Upper lobe of left lung (tissue), 6 donors: ENCODE measurements at places on chromosomes 2 and 18. TPM values are rescaled to one million over a fixed set of nuclear protein-coding genes. Genes with fewer than 3 reads are reported as not detected.
A peak's percentile ranks its signal among the peaks of the same experiment; 100 is the strongest.

DNA sequence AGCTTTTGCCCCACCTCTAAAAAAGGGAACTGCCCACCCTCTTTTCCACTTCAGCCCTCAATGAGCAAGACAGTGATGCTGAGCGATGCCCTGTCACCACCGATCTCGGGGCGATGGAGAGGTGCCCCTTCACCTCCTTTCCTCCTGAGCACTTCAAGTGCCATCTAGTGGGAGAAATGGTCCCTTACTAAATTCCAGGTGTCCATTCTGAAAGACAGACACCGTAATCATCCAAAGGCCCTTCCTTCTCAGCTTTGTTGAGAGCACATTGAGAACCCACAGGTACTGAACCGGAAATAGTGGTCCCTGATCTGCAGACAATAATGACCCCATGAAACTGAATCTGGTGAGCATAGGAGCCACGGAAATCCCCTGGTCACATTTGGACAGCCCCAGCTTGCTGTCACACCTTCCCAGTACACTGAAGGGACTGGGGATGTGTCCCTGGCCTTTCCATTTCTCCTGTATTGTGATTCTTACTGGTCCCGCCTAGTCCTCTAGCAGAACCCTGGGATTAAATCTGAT is 38.5 kb downstream of the KCTD18 start:
- no peaks in the 10 kb centered on the region for H3K4me1 ChIP-seq
- no peaks in the 10 kb centered on the region for H3K27me3 ChIP-seq

GRCh38 chr18:74861154-74861553 is 263.5 kb downstream of the ZNF407 start:
- H3K4me1 ChIP-seq = no peaks in the 10 kb centered on the region
- no peak overlapping the region for H3K27ac ChIP-seq
- no peaks in the 10 kb centered on the region for H3K27me3 ChIP-seq
- no peaks in the 10 kb centered on the region for H3K36me3 ChIP-seq
- no peak overlapping the region for H3K4me3 ChIP-seq

- no peaks in the 10 kb centered on the region for H3K4me1 ChIP-seq
- no peak overlapping the region for H3K4me3 ChIP-seq
- H3K27me3 ChIP-seq = no peaks in the 10 kb centered on the region
- no peak overlapping the region for H3K27ac ChIP-seq
- no peak for DNase-seq
These were observed 118.9 kb downstream of the SPOPL start for GRCh38 chr2:138620431-138620830.

Gene SF3B1
- total RNA-seq = 614 TPM

- DNase-seq = no peak
- no peak overlapping the region for H3K27ac ChIP-seq
- H3K4me1 ChIP-seq = no peaks in the 10 kb centered on the region
- no peak overlapping the region for H3K4me3 ChIP-seq
- H3K27me3 ChIP-seq = no peaks in the 10 kb centered on the region
These were observed 7.5 kb downstream of the SLC9A4 start for GRCh38 chr2:102480285-102481195.

DNA sequence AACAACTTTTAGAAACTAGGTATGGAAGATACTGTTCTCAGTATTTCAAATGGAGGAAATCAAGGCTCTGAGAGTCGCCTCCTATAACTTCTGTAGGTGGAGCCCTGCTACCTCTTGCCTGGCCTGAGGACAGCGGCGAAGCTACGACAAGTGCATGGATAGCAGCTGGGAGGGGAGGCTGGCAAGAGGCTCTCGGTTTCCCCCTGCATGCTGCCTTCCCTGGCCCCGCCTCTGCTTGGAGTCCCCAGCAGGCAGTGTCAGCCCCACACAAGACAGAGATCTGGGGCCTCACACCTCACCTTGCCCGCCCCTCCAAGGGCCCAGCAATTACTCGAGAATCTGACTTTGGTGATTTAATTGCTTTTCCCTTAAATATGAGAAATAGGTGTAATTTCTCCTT is 107.6 kb upstream of the POU3F3 start:
- no peaks in the 10 kb centered on the region for H3K36me3 ChIP-seq
- no peak overlapping the region for H3K4me3 ChIP-seq
- no peaks in the 10 kb centered on the region for H3K27me3 ChIP-seq

DNA sequence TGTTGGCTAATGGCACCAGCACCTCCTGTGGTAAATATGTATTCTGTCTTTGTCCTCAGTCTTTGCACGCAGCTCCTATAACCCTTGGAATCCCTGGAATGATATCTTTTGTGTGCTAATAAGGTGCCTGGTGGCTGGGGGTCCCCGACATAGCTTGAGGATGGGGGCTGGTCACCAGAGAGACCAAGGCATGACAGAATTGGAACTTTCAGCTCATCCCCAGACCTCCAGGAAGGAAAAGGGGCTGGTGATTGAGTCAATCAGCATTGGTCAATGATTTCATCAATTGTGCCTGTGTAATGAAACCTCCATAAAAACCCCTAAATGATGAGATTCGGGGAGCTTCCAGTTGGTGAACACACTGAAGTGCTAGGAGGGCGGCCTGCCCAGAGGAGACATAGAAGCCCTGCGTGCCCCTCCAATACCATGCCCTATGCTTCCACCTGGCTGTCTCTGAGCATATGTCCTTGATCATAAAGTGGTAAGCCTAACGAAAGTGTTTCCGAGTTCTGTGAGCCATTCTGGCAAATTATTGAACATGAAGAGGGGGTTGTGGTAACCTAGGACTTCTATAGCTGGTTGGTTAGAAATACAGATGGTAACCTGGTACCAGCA is 26.6 kb upstream of the KCMF1 start:
- H3K27me3 ChIP-seq = no peaks in the 10 kb centered on the region
- H3K4me1 ChIP-seq = peaks cover 4% of the 10 kb centered on the region
- H3K4me3 ChIP-seq = no peak overlapping the region
- no peak overlapping the region for H3K27ac ChIP-seq
- DNase-seq = no peak

Gene GAL3ST2
- 2.1 TPM for total RNA-seq

Gene IGFBP5
- 85.0 TPM for total RNA-seq

- no peak overlapping the region for H3K27ac ChIP-seq
- no peaks in the 10 kb centered on the region for H3K4me1 ChIP-seq
- no peak overlapping the region for H3K4me3 ChIP-seq
- no peak for DNase-seq
These were observed 512.9 kb downstream of the LRRTM4 start for GRCh38 chr2:77009307-77009706.

GRCh38 chr2:196403471-196403870 is 232.1 kb upstream of the STK17B start:
- peaks cover 24% of the 10 kb centered on the region for H3K4me1 ChIP-seq
- no peak overlapping the region for H3K4me3 ChIP-seq
- no peaks in the 10 kb centered on the region for H3K27me3 ChIP-seq
- H3K36me3 ChIP-seq = no peaks in the 10 kb centered on the region

DNA sequence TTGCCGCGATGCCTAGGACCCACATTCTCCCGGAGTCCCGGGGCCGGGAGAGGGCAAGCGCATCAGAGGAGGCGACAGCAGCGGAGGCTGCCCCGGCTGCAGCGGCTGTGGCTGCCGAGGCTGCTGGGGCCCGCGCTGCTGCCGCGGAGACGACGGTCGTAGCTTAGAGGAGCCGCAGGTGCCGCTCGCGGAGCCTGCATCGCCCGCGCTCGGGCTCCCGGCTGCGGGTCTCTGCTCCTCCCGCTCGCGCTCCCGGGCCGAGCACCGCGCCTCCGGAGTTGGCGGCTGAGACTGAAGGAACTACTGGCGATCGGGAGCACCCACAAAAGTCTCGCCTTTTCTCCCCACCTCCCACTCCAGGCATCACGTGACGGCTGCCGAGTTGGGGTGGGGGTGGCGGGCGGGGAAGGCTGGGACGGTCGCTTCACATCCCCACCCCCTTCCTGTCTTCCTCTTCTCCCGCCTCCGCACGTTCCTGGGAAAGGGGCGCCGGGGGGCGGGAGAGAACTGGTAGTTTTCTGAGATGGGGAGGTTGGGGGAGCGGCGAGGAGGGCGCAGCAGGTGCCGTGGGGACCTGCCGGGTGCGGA is at the start of gene LYPD1:
TSS of gene LYPD1 (minus strand) at position 298 of the 588 bp plus-strand sequence. CDS start at position 25, 273 bp downstream.
- H3K27ac ChIP-seq = no peak within 1 kb of the TSS
- H3K4me3 ChIP-seq = peak within 1 kb of the TSS; percentile 42
- H3K36me3 ChIP-seq = no peaks in the 10 kb centered on the region

Gene NEB
- 0.31 TPM for total RNA-seq

Gene DARS1
- 63.3 TPM for total RNA-seq

Gene C2orf66
- 1.0 TPM for total RNA-seq

DNA sequence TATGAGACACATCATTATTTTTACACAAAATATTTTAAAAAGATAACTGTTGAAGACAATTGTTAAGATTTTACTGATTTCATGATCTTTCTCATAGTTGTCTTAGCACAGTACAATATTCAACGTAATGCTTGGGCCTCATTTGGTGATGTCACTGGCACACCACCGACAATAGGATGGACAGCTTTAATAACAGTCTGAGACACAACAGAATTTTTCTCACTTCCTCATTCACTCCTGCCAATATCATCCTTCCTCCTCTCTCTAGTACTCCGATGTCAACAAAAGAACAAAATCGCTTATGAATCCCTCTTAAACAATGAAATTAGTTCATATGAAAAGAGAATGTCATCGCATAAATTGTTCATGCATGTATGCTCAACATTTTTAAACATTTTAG is 461.9 kb upstream of the CDH7 start:
- H3K4me3 ChIP-seq = no peak overlapping the region
- no peaks in the 10 kb centered on the region for H3K27me3 ChIP-seq
- H3K4me1 ChIP-seq = no peaks in the 10 kb centered on the region
- no peak for DNase-seq

- H3K4me1 ChIP-seq = peaks cover 28% of the 10 kb centered on the region
- H3K27ac ChIP-seq = peak overlapping the region; percentile 59
- H3K36me3 ChIP-seq = no peaks in the 10 kb centered on the region
These were observed 24.4 kb downstream of the MRPL33 start for GRCh38 chr2:27795868-27796277.

Gene UGT1A5
- total RNA-seq = not detected

GRCh38 chr2:227406177-227407031 is 18.7 kb upstream of the SCYGR1 start:
- peak overlapping the region; percentile 65 for H3K27ac ChIP-seq
- peaks cover 18% of the 10 kb centered on the region for H3K4me1 ChIP-seq
- no peak overlapping the region for H3K4me3 ChIP-seq
- DNase-seq = peak; percentile 60
- H3K36me3 ChIP-seq = no peaks in the 10 kb centered on the region
- no peaks in the 10 kb centered on the region for H3K27me3 ChIP-seq

Gene CYBRD1
- 383 TPM for total RNA-seq

- H3K4me1 ChIP-seq = no peaks in the 10 kb centered on the region
- no peak overlapping the region for H3K27ac ChIP-seq
- DNase-seq = peak; percentile 81
- H3K4me3 ChIP-seq = no peak overlapping the region
- H3K27me3 ChIP-seq = no peaks in the 10 kb centered on the region
These were observed 65.2 kb upstream of the SALL3 start for GRCh38 chr18:78914249-78914935.

DNA sequence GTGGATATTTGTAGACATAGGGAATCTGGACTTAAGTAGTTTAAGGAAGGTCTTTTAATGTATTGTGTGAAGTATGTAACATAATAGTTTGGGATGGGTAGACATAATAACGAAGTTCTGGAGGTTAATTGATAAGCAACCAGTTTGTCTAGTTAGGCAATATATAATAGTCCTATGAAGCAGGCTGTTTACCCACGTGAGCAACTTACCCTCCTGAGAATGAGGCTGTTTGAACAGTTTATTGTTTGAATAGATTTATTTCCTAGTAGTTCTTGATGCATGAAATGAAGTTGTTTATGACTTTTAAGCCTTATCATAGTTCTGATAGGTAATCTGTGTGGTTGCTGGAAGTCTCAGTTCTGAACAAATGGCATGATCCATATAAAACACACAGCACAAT is 361.5 kb downstream of the GALNT13 start:
- no peaks in the 10 kb centered on the region for H3K27me3 ChIP-seq
- no peaks in the 10 kb centered on the region for H3K4me1 ChIP-seq
- no peak overlapping the region for H3K4me3 ChIP-seq
- DNase-seq = no peak
- H3K36me3 ChIP-seq = no peaks in the 10 kb centered on the region

DNA sequence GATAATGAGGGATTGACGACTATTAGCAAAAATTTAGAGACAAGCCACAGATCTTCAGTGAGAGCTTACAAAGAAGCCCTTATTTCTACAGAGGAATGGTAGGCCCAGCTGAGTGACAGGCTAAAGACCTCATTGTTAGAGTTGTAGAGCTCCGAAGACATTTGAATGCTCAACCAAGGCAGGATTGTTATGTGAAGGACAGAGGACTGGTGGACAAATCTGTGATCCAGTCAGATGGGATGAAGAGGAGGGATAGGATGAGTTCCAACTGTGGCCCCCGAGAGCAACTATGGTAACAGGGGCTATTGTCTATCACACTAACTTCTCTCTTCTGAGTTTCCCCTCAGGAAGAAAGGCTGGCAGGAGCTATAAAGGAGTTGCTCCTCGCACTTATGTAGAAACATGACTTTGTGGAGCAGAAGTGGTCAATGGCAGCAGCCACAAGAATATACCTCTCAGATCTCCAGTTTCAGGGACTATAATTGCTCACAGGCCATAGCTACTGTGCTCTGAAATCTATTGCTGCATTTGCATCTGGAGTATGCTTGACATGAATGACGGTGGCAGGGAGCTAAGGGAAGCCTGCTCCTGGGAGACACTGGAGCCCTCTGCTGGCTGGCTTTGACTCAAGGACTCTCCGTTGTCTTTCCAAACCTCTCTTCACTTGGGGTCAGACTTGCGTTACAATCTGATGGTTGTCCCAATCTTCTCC is 50.3 kb upstream of the GREB1L start:
- no peaks in the 10 kb centered on the region for H3K27me3 ChIP-seq
- no peaks in the 10 kb centered on the region for H3K36me3 ChIP-seq
- no peak for DNase-seq
- no peak overlapping the region for H3K4me3 ChIP-seq

Gene VWA3B
- total RNA-seq = 5.4 TPM

DNA sequence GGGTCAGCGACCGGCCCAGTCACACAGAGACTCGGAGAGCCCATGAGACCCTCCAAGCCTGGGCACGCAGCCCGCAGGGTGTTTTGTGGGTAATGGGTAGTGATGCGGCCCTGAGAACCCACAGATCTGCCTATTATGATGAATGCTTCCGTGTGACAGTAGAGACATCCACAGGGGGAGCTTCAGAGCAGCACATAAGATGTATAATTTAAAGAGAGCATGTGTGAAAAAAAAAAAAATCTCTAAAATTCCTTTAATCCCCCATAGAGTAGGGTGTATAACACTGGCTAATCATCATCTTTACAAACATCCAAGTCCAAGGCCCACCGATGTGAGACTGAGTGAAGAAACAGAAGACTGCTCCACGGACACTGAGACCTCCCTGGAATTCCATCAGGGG is 34.6 kb downstream of the BIN1 start:
- no peak overlapping the region for H3K27ac ChIP-seq
- no peak overlapping the region for H3K4me3 ChIP-seq
- peaks cover 3% of the 10 kb centered on the region for H3K4me1 ChIP-seq
- H3K27me3 ChIP-seq = no peaks in the 10 kb centered on the region
- no peak for DNase-seq
- no peaks in the 10 kb centered on the region for H3K36me3 ChIP-seq

DNA sequence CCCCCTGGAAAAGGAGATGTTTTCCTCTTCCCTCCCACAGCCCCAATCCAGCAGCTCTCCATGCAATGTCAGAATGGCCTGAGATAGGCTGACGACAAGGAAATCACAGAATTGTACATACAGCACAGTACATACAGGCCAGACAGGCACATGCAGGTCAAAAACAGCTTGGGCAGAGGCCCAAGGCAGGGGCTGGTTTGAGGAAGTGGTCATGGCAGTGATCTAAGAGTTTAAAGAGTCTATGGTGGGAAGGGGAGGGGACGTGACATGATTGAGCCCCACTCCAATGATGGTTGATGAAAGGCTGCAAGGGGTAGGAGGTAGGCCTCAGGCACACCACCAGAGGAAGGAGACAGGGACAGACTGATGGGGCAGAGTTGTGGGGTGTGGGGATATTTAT is 4.3 kb downstream of the DCTN1 start:
- no peaks in the 10 kb centered on the region for H3K27me3 ChIP-seq
- H3K27ac ChIP-seq = no peak overlapping the region
- peaks cover 18% of the 10 kb centered on the region for H3K4me1 ChIP-seq
